ENCODE measurements at places on chromosomes 13 and 19. TPM values are rescaled to one million over a fixed set of nuclear protein-coding genes. Genes with fewer than 3 reads are reported as not detected.

DNA sequence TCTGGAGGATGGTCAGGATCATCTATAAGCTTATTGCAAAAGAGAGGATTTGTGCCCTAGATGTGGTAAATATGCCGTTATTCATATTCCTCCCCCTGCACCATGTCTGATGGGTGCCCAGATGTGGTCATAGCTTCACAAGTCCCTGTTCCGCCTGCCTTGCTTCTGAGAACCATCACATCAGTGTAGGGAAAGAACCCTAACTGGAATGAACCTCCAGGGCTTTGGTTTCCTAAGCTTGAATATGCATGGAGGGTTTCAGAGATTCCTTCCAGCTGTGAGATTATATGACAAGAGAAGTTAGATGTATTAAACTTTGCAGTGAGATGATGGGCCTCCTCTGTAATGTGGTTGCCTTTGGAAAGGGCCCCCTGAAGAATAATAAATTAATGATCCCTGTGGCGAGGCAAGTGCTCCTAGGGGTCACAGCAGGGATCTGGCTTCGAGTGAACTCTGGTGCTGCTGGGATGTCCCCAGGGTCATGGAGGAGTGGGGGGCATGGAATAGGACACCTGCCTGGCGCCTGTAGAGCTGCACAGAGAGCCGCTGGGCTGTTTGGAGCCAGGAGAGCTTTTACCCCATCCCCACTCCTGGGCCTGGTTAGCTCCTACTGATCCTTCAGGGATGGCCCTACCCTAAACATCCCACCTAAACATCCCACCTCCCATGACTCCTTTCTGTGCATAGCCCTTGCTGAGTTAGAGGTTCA lies 56.0 kb upstream of the IRS2 start:
- H3K4me1 ChIP-seq: no peaks in the 10 kb centered on the region
- no peak overlapping the region for H3K4me3 ChIP-seq
- no peaks in the 10 kb centered on the region for H3K36me3 ChIP-seq
- no peak overlapping the region for H3K27ac ChIP-seq
- no peak for DNase-seq

GRCh38 chr13:48125794-48126228 lies 30.9 kb upstream of the MED4 start:
- peaks cover 4% of the 10 kb centered on the region for H3K4me1 ChIP-seq
- H3K27ac ChIP-seq: no peak overlapping the region
- no peak overlapping the region for H3K4me3 ChIP-seq
- H3K27me3 ChIP-seq: no peaks in the 10 kb centered on the region
- no peaks in the 10 kb centered on the region for H3K36me3 ChIP-seq
- no peak for DNase-seq

- H3K27me3 ChIP-seq: no peaks in the 10 kb centered on the region
- no peak overlapping the region for H3K4me3 ChIP-seq
- no peaks in the 10 kb centered on the region for H3K36me3 ChIP-seq
- peak; percentile 48 for DNase-seq
Measured at GRCh38 chr19:6056801-6057650, 53.3 kb downstream of the RFX2 start.

DNA sequence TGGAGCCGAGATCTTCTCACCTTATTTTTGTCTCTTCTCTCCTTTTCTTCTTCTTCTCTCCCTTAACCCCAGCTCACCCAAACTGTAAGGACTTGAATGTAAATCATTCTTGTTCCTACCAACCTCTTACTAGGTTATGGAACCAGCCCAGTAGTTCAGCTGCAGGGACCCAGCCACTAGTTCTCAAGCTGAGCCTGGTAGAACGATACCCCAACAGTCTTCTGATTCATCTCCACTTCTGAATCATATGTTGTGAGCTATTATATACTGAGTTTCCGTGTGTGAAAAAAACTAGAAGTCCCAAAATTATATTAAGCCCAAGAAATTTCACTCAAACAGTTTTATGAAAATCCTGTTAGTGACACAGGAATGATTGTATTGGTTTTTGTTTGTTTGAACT lies 67.7 kb downstream of the DCT start:
- H3K4me3 ChIP-seq: no peak overlapping the region
- DNase-seq: no peak
- no peaks in the 10 kb centered on the region for H3K36me3 ChIP-seq
- peaks cover 52% of the 10 kb centered on the region for H3K27me3 ChIP-seq

DNA sequence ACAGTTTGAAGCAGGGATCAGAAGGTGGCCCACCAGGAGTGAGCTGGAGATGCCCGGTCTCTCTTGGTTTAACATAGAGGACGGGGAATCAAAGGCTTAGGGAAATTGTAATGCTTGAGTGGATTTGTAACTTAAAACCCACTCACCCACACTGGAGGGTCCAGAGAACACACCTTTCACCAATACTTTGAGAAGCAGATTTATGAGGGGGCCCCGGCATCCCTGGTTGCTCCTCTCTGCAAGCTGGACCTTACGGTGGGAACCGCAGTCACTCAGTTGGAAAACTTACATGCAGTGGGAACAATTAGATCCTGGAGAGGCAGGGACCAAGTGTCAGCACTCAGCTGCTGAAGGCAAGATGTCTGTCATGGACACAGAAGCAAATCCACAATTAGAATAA lies 20.5 kb downstream of the PPP5C start:
- no peak for DNase-seq
- no peak overlapping the region for H3K27ac ChIP-seq
- peaks cover 3% of the 10 kb centered on the region for H3K4me1 ChIP-seq
- H3K4me3 ChIP-seq: no peak overlapping the region

Gene IGSF23
- not detected for total RNA-seq

GRCh38 chr13:99206873-99207272 lies 6.2 kb downstream of the UBAC2 start:
- peaks cover 22% of the 10 kb centered on the region for H3K4me1 ChIP-seq
- H3K4me3 ChIP-seq: peak overlapping the region; percentile 51
- peak; percentile 13 for DNase-seq
- no peaks in the 10 kb centered on the region for H3K27me3 ChIP-seq
- peaks cover 16% of the 10 kb centered on the region for H3K36me3 ChIP-seq

Gene FLT1
- 10.3 TPM for total RNA-seq

- no peaks in the 10 kb centered on the region for H3K4me1 ChIP-seq
- H3K27me3 ChIP-seq: no peaks in the 10 kb centered on the region
- no peak overlapping the region for H3K4me3 ChIP-seq
- no peak for DNase-seq
Measured at GRCh38 chr19:5074407-5074806, 105.5 kb downstream of the KDM4B start.

Gene ELSPBP1
- not detected for total RNA-seq

Gene CDX2
- total RNA-seq: not detected

GRCh38 chr13:47472516-47472915 lies 528.6 kb downstream of the SUCLA2 start:
- no peaks in the 10 kb centered on the region for H3K4me1 ChIP-seq
- no peak overlapping the region for H3K4me3 ChIP-seq
- DNase-seq: no peak
- peaks cover 6% of the 10 kb centered on the region for H3K27me3 ChIP-seq
- H3K36me3 ChIP-seq: no peaks in the 10 kb centered on the region

Gene EBI3
- total RNA-seq: not detected

Gene KIR2DL1
- total RNA-seq: not detected

Gene CD33
- total RNA-seq: 0.09 TPM

DNA sequence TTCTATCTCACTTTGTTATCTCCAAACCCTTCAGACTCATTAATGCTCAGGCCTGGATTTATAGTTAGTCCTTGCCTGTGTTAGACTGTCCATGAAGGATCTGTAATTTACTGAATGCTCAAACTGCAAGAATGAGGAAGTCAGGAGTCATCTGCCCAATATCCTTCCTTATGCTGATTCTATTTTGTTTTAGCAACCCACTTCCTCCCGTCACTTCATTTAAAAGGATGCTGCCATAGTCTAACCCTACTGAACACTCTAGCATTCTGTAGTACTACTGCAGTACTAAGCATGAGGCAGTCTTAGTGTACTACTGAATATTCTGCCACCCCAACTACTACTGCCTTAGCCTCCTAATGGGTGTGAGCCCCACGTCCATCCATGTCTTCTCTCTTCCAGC lies 1.5 kb downstream of the FCAR start:
- no peak overlapping the region for H3K4me3 ChIP-seq
- no peaks in the 10 kb centered on the region for H3K36me3 ChIP-seq
- DNase-seq: no peak
- H3K27ac ChIP-seq: no peak overlapping the region

Gene SELENOW
- total RNA-seq: 404 TPM

GRCh38 chr13:35349673-35350278 lies 126.7 kb downstream of the MAB21L1 start:
- no peak overlapping the region for H3K4me3 ChIP-seq
- H3K36me3 ChIP-seq: no peaks in the 10 kb centered on the region
- DNase-seq: no peak
- no peaks in the 10 kb centered on the region for H3K27me3 ChIP-seq
- H3K4me1 ChIP-seq: no peaks in the 10 kb centered on the region
- H3K27ac ChIP-seq: no peak overlapping the region

DNA sequence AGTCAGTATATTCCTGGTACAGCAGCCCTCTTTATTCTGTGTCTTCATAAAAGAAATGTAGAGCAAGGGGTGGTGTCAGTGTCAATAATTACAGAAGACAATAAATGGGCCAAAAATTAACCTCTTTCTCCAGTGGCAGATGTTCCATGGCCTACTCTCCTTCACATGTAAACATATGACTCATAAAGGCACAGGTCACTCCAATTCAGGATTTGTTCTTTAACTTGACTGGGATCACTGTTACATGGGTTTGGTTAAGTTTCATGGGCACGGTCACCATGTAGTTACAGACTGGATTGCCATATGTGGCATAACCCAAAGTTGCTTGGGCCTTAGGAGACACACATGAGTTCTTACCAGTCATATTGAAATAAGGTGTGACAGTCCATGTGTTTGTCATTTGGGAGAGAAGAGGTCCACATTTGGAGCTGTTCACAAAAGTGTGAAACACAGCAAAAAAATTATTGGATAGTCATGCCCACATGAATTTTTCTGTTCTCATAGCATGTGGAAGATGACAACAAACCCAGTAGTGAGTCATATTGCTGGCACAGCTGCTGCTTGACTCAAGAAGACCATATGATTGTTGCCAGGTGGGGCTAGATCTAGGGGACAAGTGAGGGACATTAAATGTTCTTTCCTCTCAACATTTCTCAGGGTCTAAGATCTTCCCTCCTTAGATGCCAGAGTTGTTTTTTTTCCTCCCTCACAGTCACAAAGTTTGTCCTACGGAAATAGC lies 68.1 kb upstream of the HTR2A start:
- H3K27me3 ChIP-seq: no peaks in the 10 kb centered on the region
- no peaks in the 10 kb centered on the region for H3K36me3 ChIP-seq

Gene RRAS
- 8.8 TPM for total RNA-seq

- H3K4me1 ChIP-seq: no peaks in the 10 kb centered on the region
- no peak for DNase-seq
- H3K36me3 ChIP-seq: peaks cover 10% of the 10 kb centered on the region
Measured at GRCh38 chr19:1084024-1084868, 10.9 kb downstream of the POLR2E start.

GRCh38 chr19:3450796-3451411 lies 29.4 kb downstream of the SMIM24 start:
- H3K27me3 ChIP-seq: no peaks in the 10 kb centered on the region
- H3K36me3 ChIP-seq: no peaks in the 10 kb centered on the region
- no peaks in the 10 kb centered on the region for H3K4me1 ChIP-seq
- DNase-seq: no peak
- H3K27ac ChIP-seq: no peak overlapping the region

DNA sequence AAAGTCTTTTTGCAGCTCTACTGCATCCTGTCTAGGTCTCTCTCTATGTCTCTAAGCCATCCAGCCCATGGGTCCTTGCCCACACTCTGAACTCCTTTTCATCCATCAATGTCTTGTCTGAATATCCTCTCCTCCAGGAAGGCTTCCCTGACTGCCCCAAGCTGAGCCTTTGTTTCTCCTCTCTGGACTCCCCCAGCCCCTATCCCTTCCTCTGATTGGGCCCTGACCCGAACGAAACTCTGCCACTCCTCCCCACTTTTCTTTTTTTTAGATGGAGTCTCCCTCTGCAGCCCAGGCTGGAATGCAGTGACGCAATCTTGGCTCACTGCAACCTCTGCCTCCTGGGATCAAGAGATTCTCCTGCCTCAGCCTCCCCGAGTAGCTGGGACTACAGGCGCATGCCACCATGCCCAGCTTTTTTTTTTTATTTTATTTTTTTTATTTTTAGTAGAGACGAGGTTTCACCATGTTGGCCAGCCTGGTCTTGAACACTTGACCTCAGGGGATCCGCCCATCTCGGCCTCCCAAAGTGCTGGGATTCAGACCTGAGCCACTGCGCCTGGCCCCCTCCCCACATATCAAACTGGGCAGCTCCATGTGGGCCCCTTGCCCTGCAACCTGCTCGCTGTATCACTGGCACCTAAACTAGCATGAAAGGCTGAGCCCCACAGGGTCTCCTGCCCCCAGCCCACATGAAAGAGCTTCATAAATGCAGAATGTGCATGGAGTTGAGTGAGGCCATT lies 870 bp upstream of the UNC13A start:
- H3K4me1 ChIP-seq: no peaks in the 10 kb centered on the region
- peaks cover 10% of the 10 kb centered on the region for H3K27me3 ChIP-seq
- DNase-seq: peak; percentile 64
- H3K36me3 ChIP-seq: no peaks in the 10 kb centered on the region
- no peak overlapping the region for H3K4me3 ChIP-seq

- no peak overlapping the region for H3K27ac ChIP-seq
- no peaks in the 10 kb centered on the region for H3K27me3 ChIP-seq
- H3K4me3 ChIP-seq: no peak overlapping the region
- no peak for DNase-seq
- no peaks in the 10 kb centered on the region for H3K4me1 ChIP-seq
Measured at GRCh38 chr13:48400850-48401291, 12.0 kb downstream of the LPAR6 start.

GRCh38 chr13:25018729-25019115 lies 77.2 kb upstream of the PABPC3 start:
- peak overlapping the region; percentile 69 for H3K4me3 ChIP-seq
- H3K27me3 ChIP-seq: peaks cover 50% of the 10 kb centered on the region
- H3K27ac ChIP-seq: no peak overlapping the region
- H3K4me1 ChIP-seq: no peaks in the 10 kb centered on the region
- peak; percentile 73 for DNase-seq

GRCh38 chr13:42420304-42420703 lies 148.4 kb downstream of the AKAP11 start:
- H3K27ac ChIP-seq: no peak overlapping the region
- H3K4me1 ChIP-seq: no peaks in the 10 kb centered on the region
- no peak overlapping the region for H3K4me3 ChIP-seq
- H3K36me3 ChIP-seq: no peaks in the 10 kb centered on the region

Gene ILF3
- total RNA-seq: 625 TPM

Gene UBAC2
- total RNA-seq: 68.2 TPM

Gene TMEM59L
- 5.0 TPM for total RNA-seq

Gene CD70
- 3.9 TPM for total RNA-seq

GRCh38 chr19:49976496-49976895 lies 15.5 kb upstream of the SIGLEC11 start:
- no peak overlapping the region for H3K27ac ChIP-seq
- no peaks in the 10 kb centered on the region for H3K4me1 ChIP-seq
- H3K27me3 ChIP-seq: no peaks in the 10 kb centered on the region
- H3K4me3 ChIP-seq: no peak overlapping the region

- H3K27me3 ChIP-seq: no peaks in the 10 kb centered on the region
- peak overlapping the region; percentile 56 for H3K4me3 ChIP-seq
- no peak for DNase-seq
- no peak overlapping the region for H3K27ac ChIP-seq
Measured at GRCh38 chr13:30965380-30965779, 32.9 kb downstream of the TEX26 start.

Gene PSG3
- total RNA-seq: not detected

GRCh38 chr19:8445488-8446001 lies 770 bp downstream of the HNRNPM start:
- H3K4me1 ChIP-seq: peaks cover 2% of the 10 kb centered on the region
- peak overlapping the region; percentile 96 for H3K4me3 ChIP-seq
- no peaks in the 10 kb centered on the region for H3K27me3 ChIP-seq
- H3K36me3 ChIP-seq: peaks cover 21% of the 10 kb centered on the region
- peak; percentile 67 for DNase-seq
